Occipital lobe (tissue), 3 donors: ENCODE measurements at places on chromosomes 1 and 21. TPM values are rescaled to one million over a fixed set of nuclear protein-coding genes. Genes with fewer than 3 reads are reported as not detected.

The PAX7 gene
- total RNA-seq, result not detected

The KCNJ15 gene
- under 0.01 TPM for total RNA-seq

The LCE6A gene
- total RNA-seq, result not detected

The DEPDC1 gene
- 4.2 TPM for total RNA-seq

The PLPPR4 gene
- total RNA-seq, result 211 TPM

The RAB42 gene
- total RNA-seq, result 1.6 TPM

The SERINC2 gene
- total RNA-seq, result 1.7 TPM

- DNase-seq, result no peak
Observed at GRCh38 chr1:115929881-115930280, 46.4 kb upstream of the SLC22A15 start.

- DNase-seq, result no peak
Observed at GRCh38 chr1:202319381-202320080, 22.2 kb downstream of the UBE2T start.

DNA sequence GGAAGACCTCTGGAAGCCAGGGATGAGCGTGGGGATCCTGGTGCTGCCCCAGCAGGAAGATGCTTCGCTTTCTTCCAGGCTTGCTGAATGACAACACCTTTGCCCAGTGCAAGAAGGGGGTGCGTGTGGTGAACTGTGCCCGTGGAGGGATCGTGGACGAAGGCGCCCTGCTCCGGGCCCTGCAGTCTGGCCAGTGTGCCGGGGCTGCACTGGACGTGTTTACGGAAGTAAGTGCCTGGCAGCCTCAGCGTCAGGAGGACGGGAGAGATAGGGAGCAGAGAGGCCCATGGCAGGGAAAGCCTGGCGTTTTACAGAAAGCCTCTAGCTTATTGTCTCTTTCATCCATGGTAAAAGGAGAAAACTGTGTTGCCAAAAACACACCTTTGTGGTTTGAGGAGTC lies 23.5 kb downstream of the PHGDH start:
- no peak for DNase-seq

DNA sequence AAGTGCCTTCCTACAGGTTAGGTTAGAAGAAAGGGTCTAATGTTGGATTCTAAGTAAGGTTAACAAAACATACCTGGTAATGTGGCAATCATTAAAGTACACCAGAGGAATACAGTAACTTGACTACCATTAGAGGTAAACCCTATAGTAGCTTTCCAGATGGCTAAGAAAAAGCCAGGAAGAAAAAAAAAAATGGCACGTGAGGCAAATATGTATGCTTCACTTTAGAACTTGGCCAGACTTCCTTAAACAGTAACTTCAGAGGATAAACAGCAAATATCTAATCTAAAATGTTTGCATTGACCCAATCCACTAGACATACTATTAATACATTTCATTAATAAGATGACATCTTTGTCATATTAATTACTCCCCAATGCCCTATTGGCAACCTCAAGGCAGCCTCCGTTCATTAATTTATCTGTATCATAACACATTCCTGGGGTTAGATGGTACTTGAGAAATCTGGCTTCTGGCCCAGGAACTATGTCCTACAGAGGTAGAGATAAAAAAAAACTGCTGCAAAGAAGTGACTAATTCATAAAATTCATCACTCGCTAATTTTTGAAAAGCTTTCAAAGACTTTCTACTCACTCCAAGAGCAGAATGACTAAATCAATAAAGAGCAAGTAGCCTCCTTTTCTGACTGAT lies 5.8 kb downstream of the DCAF8 start:
- no peak for DNase-seq

DNA sequence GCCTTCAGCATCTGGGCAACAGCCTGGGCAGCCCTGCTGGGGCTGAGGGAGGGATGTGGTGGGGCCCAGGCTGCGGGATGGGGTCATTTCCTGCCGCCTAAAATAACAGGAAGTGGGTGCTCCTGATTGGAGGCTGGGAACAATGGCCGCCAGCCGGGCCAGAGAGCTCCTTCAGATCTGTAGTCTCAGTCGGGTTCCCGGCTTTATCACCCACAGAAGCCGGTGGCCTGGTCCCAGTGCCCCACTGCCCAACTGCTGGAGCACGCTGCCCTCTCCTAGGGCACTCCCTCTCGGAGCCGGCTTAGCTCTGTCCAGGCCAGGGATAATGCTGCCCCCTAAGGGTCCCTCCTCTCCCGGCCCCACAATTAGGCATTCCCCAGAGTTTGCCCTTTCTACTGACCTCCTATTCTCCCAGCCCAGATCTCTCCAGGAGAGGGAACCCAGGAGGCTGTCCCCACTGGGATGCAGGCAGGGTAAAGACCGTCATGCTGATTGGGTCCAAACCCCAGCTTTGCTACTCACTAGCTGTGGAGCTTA lies 5.1 kb downstream of the MAP7D1 start:
- DNase-seq, result no peak

- DNase-seq, result no peak
Observed at GRCh38 chr1:81409780-81410274, 390.9 kb upstream of the ADGRL2 start.

DNA sequence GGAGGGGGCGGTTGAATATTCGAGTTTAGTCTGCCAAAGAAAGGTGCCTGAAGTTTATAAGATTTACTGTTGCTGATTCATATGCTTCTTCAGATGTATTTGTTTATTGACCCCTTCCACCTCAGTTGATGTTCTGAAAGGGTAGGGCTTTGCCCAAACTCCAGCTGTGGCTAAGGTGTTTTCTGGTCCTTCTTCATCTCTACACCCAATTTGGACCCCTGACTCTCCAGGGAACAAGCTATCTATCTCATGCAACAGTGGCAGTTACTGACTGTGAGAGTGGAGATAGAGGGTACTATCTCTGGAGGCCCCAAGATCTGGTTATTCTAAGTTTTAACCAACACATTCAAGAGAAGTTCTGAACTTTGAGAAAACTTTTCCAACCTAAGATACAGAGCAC lies 12.6 kb upstream of the ALG14 start:
- DNase-seq, result no peak

GRCh38 chr1:240946926-240947325 lies 335.0 kb upstream of the GREM2 start:
- no peak for DNase-seq

GRCh38 chr1:209490013-209490412 lies 93.5 kb upstream of the CAMK1G start:
- no peak for DNase-seq

DNA sequence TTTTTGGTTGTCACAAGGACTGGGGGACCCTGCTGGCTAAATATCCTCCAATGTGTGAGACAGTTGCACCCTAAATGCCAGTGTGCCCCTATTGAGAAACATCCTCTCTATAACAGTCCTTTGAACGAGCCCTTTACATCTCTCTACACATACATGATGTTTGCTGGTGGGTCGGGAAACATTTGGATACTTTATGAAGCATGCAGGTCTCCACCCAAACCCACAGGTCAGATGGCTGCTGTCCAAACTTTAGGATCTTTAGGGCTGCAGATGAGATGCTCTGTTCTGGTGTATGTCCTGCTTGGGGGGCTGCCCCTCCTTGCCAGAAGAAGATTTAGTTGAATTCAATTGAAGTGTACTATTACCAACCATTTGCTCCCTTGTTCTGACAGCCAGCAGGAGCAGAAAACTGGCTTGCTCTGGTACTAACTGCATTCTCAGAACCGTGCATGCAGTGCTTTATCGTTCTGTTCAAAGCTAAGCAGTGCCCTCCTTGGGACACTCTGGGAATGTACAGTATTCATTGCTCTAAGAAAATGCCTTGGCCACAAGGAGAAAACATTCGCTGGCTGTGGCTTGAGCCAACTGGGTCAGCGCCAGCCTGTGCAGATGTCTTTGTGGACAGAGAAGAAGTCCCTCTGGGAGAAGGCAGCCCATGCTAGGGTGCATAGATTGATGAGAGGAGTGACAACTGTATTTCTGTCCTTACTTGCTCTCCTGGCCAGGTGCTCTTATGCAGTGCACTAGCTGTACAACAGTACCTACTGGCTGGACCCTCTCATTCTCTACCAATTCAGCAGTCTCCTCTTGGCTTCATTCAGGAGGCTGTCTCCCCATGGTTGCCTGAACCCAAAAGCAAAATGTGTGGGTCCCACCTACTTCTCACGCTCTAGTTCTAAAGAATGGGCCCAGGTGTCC lies 61.4 kb upstream of the DIRAS3 start:
- DNase-seq, result peak; percentile 76
